ENCODE measurements at places on chromosomes 5 and 9.
A peak's percentile ranks its signal among the peaks of the same experiment; 100 is the strongest.

- DNase-seq, result no peak
Observed at GRCh38 chr9:5561828-5562488, 51.6 kb downstream of the PDCD1LG2 start.

GRCh38 chr5:55636177-55636576 lies 75.9 kb downstream of the SLC38A9 start:
- DNase-seq, result no peak

DNA sequence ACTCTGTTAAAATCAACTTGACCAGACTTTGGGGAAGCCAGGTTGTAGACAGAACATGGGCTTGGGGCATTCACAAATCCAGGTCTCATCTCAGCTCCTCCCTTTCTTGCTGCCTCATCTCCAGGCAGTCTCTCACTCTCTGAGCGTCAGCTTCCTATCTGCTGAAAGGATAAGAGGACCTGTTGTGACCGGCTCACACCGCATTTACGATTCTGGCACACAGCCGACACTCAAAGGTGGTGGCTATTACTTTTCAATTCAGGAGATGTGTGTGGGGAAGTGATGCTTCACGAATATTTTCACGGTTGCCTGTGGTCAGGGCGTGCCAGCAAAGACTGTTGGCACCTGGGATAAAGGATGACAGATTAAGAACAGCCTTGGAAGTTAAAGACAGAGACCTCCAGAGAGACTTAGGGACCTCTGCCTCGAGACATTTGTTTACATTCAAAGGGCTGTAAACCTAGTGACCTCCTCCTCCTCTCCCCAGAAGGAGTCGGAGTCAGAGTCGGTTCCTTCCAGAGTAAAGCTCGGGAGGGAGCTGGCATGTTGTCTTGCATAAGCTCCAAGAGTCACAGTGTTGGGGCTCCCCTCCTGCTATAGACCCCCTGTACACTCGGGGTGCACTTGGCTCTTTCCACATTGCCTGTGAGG lies 83.2 kb downstream of the AK8 start:
- no peak for DNase-seq

DNA sequence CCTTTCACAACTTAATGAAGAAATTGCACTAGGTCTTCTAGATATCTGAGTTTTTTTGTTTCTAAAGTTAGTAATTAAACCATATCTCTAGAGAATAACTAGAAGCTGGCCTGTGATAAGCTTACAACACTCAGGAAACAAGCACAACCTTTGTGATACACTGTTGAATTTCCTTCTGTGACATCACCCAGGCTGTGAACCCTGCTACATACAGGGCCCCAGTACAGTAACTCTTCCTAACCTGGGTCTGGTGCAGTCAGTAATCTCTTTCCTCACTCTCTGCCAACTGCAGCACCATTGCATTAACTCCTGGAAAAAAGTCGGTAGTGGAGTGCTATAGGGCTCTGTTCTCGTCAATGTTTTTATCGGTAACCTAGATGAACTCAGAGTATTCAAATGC lies 10.6 kb upstream of the IGFBPL1 start:
- no peak for DNase-seq

- no peak for DNase-seq
Observed at GRCh38 chr5:32827981-32828380, 116.9 kb downstream of the NPR3 start.

DNA sequence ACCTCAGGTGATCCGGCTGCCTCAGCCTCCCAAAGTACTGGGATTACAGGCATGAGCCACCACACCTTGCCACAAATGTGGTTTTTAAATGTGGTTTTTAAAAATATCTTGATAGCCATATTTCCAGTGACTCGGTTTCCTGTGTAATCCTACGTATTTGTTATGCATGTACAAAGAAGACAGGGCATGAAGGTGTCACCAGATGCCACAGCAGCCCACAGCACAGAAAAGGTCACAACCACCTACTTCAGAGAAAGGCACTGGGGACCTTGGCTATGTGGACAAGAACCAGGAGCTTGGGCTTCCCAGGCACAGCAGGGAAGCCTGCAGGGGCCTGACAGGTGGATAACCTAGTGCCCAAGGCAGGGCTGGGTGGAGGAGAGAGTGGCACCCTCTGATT lies 38.0 kb downstream of the C9orf50 start:
- DNase-seq, result no peak

- DNase-seq, result peak; percentile 40
Observed at GRCh38 chr9:755454-756381, 85.8 kb upstream of the DMRT1 start.

GRCh38 chr9:90991953-90992352 lies 190.3 kb downstream of the SYK start:
- no peak for DNase-seq

DNA sequence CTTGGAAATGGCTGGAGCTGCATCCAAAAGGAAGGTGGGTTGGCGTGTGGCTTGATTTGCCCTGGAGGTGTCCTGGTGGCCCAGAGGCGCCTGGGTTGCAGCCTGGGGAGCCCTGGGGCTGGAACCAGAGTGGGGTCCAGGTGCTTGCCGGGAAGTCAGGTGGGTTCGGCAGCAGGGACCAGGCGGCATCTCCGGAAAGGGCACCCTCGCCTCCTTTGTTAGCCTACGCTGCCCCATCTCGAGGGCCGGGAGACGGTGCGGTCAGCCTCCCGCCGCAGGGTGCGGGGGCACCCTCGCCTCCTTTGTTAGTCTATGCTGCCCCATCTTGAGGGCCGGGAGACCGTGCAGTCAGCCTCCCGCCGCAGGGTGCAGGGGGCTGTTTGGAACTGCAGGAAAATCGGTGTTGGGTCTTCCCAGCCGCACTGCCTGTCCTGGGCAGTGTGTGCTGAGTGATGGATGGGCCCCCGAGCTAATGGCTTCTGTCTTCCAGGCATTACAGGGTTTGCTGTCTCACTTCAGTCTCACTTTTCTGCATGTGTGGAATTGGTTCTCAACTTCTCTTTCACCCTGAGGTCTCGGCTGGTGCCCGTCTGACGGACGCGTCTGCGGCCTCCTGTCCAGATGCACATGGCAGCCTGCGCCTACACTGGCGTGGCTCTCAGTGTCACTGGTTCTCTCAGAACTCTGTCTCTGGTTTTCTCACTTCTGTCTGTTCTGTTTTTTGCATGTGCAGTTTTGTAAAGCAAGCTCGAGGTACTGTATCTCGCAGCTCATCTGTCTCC lies 139.0 kb downstream of the CACNA1B start:
- no peak for DNase-seq

GRCh38 chr9:126295936-126296600 lies 30.6 kb upstream of the MVB12B start:
- DNase-seq, result peak; percentile 22

- no peak for DNase-seq
Observed at GRCh38 chr9:111034898-111035539, 3.3 kb downstream of the LPAR1 start.

DNA sequence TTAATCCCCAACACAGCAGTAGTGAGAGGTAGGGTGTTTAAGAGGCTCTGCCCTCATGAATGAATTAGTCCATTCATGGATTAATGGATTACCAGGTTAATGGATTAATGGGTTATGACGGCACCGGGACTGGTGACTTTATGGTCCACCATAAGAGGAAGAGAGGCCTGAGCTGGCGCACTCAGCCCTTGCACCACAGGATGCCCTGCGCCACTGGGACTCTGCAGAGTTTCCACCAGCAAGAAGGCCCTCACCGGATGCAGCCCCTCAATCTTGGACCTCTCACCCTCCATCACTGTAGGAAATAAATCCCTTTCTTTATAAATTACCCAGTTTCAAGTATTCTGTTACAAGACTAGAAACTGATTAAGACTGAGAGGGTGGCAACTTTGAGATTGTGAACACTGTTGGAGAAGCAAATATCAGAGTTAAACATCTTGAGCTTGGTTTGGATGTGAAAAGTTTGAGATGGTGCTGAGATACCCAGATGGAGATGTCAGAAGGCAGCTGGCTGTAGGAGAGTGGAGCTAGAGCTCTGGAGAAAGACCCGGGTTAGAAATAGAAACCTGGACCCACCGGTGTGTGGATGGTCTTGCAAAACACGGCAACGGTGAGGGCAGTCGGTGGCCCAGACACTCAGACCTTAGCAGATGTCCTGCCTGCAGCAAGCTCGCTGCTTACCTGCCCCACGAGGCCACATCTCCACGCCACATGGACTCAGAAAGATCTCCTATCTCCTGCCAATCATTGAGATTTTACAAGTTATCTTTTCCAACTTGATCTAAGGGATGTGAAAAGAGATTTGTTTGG lies 98.8 kb downstream of the HSD17B3 start:
- DNase-seq, result no peak

GRCh38 chr9:127780126-127780885 lies 1.8 kb upstream of the SH2D3C start:
- DNase-seq, result no peak

DNA sequence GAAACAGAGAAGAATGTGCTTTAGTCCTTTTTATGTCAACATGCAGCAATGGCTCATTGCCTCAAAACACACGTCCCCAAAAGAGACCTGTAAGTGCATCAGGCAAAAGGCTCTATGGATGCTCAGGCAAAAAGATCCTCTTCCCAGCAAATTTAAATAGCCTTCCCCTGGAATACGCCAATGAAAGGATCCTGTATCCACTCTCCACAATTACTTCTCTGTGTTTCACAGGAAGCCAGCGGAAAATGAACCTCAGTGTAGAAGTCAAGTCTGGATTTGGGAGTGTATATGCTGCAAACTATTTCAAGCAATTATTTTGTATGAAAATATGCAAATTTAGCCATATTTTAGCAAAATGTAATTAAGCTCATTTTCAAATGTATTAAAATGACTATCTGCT lies 217.9 kb downstream of the EPB41L4A start:
- DNase-seq, result no peak

DNA sequence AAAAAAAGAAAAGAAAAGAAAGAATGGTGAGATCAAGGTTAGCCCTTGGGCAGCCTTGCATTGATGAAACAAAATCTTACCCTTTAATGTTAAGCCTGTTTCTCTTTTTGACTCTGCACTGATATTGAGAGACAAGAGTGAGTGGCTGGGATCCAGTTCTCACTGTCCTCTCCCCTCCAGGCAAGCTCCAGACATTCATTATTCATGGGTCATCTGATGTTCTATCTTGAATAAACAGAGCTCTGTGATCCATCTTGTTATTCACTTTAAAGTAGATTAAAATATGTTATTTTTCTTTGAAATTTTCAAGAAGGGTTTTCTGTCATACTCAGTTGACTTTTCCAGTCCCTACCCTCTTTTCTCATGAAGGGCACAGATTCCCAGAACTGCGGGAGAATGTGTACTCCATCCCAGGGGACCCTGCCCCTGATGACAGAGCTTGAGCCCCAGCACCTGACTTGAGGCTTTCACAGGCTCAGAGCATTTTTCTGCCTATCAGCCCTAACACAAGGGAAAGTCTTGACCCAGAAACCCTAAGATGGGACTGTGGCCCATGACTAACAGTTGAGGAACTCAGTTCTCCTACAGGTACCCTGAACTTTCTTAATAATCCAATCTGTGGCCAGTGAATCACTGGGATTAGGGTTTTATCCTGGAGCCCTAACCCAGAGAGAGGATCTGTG lies 24.1 kb downstream of the ACTL7B start:
- DNase-seq, result no peak

DNA sequence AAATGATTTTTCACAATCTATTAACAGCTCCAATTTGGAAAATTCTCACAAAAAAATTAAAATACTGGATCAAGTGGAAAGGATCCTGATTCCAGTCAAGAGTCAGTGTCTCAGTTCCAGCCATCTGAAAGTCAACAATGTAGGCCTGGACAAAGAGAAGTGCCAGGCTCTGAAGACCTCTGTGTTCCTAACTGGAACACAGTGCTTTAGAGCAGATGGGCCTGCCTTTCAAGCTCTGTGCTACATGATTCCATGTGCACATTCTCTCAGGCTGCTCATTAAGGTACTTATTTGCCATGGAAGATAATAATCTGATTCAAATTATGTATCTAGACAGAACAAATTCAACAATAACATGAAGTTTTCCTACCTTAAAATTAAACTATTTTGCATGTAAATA lies 30.2 kb upstream of the ALDH1A1 start:
- no peak for DNase-seq

- DNase-seq, result no peak
Observed at GRCh38 chr9:94808926-94809700, 82.6 kb downstream of the AOPEP start.

DNA sequence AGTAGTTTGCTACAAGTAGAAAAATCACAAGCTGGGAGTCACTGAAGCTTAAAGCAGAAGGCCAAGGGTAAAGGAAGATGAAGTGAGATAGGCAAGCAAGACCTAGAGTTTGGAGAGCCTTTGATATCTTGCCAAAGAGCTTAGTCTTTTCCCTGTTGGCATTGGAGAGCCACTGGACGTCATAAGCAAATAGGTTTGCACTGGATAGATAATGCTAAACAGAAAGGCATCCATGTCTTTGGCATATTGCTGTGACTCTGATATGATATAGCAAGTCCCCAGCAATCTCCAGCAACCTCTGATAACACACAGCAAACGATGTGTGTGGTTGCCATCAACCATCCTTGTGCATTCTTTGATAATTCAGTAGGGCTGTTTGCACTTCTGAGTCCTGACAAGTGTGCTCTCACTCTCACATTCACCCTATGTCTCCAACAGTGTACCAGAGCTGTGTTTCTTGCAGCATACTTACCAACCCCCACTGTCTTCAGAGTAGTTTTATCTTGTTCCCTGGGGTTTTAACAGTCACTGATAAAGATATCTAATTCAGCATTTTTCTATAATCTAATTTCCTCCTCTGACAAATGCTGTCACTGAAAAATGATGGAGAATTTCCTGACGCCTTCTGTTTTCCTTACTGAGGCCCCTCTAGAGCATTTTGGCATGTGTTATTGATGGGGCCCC lies 16.9 kb upstream of the FREM1 start:
- no peak for DNase-seq

DNA sequence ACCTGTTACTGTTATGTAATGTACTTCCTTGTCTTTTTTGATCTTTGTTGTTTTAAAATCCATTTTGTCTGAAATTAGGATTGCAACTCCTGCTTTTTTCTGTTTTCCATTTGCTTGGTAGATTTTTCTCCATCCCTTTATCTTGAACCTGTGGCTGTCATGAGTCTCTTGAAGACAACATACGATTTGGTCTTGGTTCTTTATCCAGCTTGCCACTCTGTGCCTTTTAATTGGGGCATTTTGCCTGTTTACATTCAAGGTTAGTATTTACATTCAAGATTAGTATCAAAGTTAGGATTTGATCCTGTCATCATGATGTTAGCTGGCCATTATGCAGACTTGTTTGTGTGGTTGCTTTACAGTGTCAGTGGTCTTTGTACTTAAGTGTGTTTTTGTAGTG lies 156.8 kb downstream of the GDNF start:
- no peak for DNase-seq
